Ovary (tissue), 10 donors: ENCODE measurements at places on chromosomes 2 and 18. TPM values are rescaled to one million over a fixed set of nuclear protein-coding genes. Genes with fewer than 3 reads are reported as not detected.

DNA sequence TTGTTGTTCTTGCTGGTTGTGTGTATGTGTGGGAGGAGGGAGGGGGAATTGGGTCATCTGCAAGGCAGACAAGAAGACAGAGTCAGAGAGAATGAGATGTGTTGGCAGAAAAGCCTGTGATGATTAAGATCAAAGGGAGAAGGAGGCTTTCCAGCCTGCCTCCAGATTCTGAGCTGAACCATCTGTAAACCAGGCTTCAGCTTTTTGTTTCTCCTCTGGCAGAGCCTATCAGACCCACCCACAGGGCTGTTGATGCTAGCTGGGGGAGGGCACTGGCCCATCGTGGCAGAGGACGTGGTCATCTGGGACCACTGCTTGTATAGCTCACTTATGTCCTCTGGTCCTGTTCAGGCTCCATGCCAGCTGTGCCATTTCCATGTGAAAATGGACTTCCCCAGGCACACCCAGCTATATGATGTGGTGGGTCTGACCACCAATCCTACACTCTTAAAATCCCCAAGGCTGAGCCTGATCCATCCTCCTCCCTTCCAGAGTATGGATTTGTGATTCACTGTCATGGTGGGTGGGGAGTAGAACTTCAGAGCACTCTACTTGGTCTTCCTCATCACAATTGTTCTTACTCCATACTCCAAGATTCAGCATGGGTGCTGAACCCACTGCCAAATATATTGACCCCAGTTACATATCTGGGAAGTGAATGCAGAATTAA, 27.8 kb upstream of the COL6A3 start:
- peak; percentile 57 for DNase-seq

- no peak for DNase-seq
These were observed 23.3 kb downstream of the CACNB4 start for GRCh38 chr2:152075461-152076050.

The MAPRE3 gene
- 34.3 TPM for polyA plus RNA-seq

DNA sequence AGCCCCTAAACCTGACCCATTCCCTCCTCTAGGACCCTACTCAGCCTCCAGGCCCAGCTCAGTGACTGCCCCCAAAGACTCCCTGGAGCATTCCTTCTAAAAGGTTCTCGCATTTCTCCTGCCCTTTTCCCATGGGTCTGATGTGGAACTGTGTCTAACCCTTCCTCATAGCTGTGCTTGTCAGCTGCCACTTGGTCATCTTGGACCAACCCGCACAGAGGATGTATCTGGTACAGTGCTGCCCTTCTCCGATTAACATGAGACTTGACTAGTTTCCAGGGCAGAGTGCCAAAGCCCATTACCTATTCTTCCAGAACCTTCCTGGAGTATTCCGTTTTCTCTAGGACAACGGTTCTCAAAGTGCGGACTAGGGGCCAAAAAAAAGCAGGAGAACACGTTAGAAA, 518 bp upstream of the NFU1 start:
- peak; percentile 50 for DNase-seq

DNA sequence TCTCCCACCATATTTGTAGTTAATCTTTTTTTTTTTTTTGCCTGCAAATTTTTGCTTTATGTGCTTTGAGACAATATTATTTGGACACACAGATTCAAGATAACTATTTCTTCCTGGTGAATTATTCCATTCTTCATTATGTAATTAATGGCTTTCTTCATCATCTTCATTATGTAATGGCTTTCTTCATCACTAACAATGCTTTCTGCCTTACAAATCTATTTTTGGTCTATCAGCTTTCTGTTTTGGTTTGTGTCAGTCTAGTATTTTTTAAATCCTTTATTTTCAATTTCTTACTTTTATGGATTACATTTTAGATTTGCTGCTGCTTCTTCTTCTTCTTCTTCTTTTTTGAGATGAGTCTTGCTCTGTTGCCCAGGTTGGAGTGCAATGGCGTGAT, 60.5 kb downstream of the MSH6 start:
- no peak for DNase-seq

The CAVIN2 gene
- 39.0 TPM for polyA plus RNA-seq

The POTEE gene
- 0.01 TPM for polyA plus RNA-seq

DNA sequence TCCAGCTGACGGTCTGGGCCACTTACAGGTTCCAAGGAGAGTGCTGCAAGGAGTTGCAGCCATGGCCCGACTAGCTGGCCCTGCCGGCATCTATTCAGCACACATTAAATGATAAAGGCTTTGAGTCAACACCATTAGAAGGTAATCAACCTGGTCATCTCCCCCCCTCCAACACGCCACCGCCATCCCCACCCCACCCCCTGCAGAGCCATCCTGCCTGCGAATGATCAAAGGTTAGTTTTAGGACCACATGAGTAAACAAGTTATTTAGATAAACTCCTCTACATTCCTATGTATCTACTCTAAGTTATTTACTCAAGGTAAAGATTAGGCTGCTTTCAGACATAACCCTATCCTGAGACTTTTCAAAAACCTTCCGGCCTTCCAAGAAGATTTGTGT, 349.3 kb upstream of the SLC39A10 start:
- no peak for DNase-seq

The CTIF gene
- 43.1 TPM for polyA plus RNA-seq

DNA sequence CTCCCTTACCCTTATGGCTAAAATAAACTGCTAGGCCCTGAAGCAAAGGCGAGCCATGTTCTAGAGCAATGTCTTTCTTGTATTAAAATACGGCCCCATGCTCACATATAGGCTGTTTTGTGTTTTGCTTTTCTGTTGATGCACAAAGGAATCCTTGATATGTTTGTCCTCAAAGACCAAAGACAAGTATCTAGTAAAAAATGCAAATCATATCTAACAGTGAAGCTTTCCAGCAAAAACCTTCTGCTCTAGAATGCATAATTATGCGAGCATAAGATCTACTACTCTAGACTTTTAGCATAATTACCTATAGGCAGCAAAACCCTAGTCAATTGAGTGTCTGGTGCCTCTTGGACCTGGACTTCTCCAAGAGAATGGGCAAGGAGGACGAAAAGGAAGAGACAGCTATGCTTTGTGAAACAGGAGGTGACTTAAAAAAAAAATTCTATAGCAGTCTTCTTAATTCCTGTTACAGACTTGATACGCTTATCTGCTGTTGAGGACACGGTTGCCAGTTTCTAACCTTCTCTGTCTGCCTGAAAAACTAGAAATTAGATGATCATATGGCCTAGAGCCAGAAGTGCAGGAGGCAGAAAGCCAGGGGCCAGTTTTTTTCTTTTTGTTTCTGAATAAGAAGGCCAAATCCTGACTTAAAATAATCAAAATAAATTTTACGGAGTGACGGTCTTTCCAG, 1.5 kb upstream of the AMMECR1L start:
- peak; percentile 22 for DNase-seq

The NPPC gene
- 0.23 TPM for polyA plus RNA-seq

GRCh38 chr2:23547725-23548124, 162.7 kb downstream of the KLHL29 start:
- DNase-seq, result no peak

DNA sequence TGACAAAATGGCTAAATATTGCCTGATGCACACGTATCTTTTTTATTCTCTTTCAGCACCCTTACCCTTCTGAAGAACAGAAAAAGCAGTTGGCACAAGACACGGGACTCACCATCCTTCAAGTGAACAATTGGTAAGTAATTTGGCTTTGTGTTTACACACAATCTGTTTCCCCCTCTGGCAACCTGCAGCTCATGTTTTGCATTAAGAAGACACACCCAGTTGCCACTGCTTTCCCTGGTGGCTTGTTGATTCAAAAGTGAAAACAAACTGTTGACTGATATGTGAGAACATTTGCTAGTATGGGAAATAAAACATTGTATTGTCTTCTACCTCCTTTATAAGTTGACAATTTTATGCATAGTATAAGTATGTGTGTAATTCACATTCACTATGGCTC, 113.0 kb downstream of the MEIS1 start:
- DNase-seq, result no peak

DNA sequence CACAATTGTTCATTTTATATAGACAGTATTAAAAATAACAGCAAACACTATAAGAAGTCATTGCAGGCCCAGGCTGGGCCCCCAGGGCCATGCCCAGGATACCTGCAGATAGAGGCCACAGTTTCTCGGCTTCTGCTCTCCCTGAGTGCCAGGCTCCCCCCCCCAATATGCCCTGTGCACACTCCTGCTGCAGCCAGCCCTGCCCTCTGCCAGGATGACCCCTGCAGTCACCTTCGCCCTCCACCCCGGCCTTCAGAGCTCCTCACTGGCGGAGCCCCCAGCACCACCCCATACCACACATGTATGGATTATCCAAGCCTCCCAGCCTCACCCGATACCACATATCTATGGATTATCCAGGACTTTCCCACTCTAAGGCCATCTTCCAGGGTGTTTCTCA, 104.5 kb downstream of the TPO start:
- no peak for DNase-seq

DNA sequence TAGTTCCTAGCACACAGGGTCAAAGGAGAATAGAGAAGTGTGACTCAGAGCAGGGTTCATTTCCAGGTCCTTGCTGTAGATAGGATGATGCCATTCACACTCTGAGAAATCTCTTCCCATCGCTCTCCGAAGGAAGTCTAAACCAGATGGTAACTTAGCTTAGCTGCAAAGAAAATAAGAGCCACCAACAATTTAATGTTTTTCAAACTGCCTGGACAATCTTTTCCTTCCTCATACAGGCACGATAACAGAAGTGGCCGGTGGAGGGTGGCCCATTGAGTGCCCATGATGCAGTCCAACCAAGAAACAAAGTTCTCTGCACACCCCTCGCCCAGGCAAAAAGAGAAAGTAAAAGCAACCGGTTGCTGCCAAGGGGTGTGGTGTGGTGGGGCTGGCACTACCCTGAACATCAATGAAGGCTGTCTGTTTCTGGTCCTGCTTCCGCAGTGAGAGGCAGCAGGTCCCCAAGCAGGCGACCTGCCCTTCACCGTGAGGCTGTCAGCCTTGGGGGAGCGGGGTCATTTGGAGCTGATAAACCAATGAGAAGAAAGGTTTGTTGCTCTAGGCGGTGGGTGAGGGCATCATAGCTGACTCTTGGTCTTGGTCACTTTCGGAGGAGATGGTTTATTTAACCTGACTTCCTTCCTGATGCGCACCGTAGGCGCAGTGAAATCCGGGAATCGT, 105.6 kb upstream of the CD302 start:
- DNase-seq, result no peak
